Cardiac muscle cell (in vitro differentiated cells and primary cell): ENCODE measurements at places on chromosomes 7 and 10.

- no peaks in the 10 kb centered on the region for H3K27me3 ChIP-seq
- H3K36me3 ChIP-seq = no peaks in the 10 kb centered on the region
- no peaks in the 10 kb centered on the region for H3K4me1 ChIP-seq
- H3K27ac ChIP-seq = no peak overlapping the region
- no peak for DNase-seq
These were observed 64.3 kb upstream of the RET start for GRCh38 chr10:43012578-43012977.

- no peak overlapping the region for H3K27ac ChIP-seq
- no peaks in the 10 kb centered on the region for H3K27me3 ChIP-seq
- DNase-seq = no peak
These were observed 2.2 kb upstream of the CREB3L2 start for GRCh38 chr7:138004046-138004445.

DNA sequence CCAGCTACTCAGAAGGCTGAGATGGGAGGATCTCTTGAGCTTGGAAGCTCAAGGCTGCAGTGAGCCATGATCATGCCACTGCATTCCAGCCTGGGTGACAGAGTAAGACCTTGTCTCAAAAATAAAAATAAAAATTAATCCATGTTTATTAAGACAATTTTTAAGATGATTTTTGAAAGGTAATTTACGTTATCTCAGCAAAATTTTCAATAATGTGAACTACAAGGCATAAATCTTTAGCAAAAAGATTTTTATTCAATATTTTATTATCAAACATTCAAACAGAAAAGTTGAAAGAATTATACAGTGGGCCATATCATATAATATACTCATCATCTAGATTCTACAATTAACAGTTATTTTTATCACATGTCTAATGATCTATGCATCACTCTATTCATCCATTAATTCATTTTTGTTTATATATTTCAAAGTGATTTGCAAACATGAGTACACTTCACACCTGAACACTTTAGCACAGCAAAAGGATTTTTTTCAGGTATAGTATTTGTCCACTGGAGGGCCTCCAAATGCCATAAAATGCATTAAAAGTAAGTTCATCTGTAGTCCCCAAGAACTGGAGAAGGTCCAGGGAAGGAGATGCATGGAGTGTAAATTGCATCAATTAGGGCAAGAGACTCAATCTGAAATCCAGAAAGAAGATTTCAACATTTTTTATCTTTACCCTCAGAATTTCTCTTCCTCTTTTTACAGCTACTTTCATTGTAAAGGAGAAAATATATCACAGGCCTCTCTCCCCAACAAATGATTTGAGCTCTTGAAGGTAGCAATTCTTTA, 38.6 kb upstream of the RSBN1L start:
- H3K27ac ChIP-seq = no peak overlapping the region
- H3K27me3 ChIP-seq = no peaks in the 10 kb centered on the region
- peak; percentile 57 for DNase-seq
- H3K4me3 ChIP-seq = no peak overlapping the region
- no peaks in the 10 kb centered on the region for H3K4me1 ChIP-seq

GRCh38 chr10:60910543-60910942, 33.4 kb downstream of the RHOBTB1 start:
- peaks cover 7% of the 10 kb centered on the region for H3K36me3 ChIP-seq
- no peak overlapping the region for H3K4me3 ChIP-seq
- no peak overlapping the region for H3K27ac ChIP-seq
- H3K4me1 ChIP-seq = no peaks in the 10 kb centered on the region

DNA sequence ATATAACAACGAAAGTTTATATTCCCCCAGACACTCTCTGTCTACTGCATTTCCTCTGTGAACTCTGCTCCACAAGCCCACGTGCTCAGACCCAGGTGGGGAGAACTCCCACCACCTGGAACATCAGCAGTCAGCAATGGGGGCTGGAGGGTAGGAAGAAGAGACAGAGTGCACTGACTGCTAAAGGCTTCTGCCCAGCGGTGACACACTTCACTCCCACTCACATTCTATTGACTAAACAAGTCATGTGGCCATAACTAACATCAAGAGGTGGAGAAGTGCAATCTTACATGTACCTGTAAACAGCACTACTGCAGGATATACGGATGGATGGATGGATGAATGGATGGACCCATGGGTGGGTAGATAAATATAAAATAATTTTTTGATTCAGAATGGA, 122.2 kb downstream of the MPP7 start:
- no peaks in the 10 kb centered on the region for H3K36me3 ChIP-seq
- H3K4me3 ChIP-seq = no peak overlapping the region
- no peaks in the 10 kb centered on the region for H3K27me3 ChIP-seq
- no peak for DNase-seq
- no peak overlapping the region for H3K27ac ChIP-seq
- H3K4me1 ChIP-seq = peaks cover 3% of the 10 kb centered on the region

GRCh38 chr7:16711730-16712129, 41.8 kb upstream of the TSPAN13 start:
- H3K36me3 ChIP-seq = peaks cover 12% of the 10 kb centered on the region
- no peak overlapping the region for H3K4me3 ChIP-seq
- H3K27me3 ChIP-seq = no peaks in the 10 kb centered on the region
- DNase-seq = no peak
- H3K27ac ChIP-seq = no peak overlapping the region

GRCh38 chr7:130719541-130719940, 14.5 kb downstream of the KLF14 start:
- H3K36me3 ChIP-seq = no peaks in the 10 kb centered on the region
- H3K4me3 ChIP-seq = no peak overlapping the region
- peaks cover 49% of the 10 kb centered on the region for H3K27me3 ChIP-seq
- H3K27ac ChIP-seq = no peak overlapping the region

GRCh38 chr7:2143981-2144595, 88.7 kb downstream of the MAD1L1 start:
- no peak overlapping the region for H3K4me3 ChIP-seq
- H3K36me3 ChIP-seq = no peaks in the 10 kb centered on the region
- no peaks in the 10 kb centered on the region for H3K4me1 ChIP-seq
- H3K27me3 ChIP-seq = no peaks in the 10 kb centered on the region

DNA sequence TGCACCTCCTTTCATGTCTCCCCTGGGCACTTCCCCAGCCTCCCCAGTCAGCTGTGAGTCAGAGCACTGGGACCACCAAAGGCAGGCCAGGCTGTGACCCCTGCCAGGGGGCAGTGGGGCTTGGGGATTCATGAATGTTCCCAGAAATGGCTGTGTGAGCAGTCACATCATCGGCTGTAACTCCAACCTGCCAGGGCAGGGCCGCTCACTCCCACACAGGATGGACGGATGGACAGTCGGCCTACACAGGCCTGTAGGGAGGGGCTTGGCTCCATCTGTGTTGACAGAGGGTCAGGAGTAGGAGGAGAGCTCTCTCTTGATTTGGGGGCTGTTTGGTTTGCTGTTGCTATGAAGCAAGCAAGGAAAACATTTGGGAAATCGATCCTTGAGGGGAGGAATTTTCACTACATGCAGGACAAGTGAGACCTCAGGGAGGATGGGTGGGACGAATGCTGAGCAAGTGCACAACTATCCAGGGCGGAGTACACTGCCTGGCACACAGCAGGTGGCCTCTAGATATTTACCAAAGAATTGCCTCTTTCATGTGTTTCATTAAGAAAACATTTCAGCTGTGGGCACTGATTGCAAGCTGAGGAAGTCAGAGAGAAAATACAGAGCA, 2.9 kb upstream of the IGFBP1 start:
- peaks cover 56% of the 10 kb centered on the region for H3K27me3 ChIP-seq
- no peaks in the 10 kb centered on the region for H3K4me1 ChIP-seq
- DNase-seq = no peak
- H3K36me3 ChIP-seq = no peaks in the 10 kb centered on the region
- no peak overlapping the region for H3K27ac ChIP-seq

DNA sequence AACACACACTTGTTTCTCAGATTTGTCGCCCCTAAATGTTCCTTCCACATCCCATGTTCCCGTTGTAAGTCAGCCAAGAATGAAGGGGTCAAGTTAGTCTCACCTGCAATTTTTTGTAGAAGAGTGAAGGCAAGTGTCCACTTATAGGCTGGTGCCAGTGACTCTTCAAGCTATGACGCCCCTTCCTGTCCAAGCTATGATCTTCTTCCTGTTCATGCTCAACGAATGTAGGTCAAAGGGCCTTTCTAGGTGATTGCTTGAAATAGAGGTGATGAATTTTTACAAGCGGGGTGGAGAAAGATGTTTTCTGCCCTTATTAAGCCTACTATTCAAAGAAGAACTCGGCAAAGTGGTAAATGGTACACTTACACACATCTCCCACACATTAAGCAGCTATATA, 41.0 kb downstream of the CDK1 start:
- no peak overlapping the region for H3K4me3 ChIP-seq
- no peaks in the 10 kb centered on the region for H3K27me3 ChIP-seq
- H3K4me1 ChIP-seq = no peaks in the 10 kb centered on the region
- no peak for DNase-seq
- H3K27ac ChIP-seq = no peak overlapping the region
- no peaks in the 10 kb centered on the region for H3K36me3 ChIP-seq

DNA sequence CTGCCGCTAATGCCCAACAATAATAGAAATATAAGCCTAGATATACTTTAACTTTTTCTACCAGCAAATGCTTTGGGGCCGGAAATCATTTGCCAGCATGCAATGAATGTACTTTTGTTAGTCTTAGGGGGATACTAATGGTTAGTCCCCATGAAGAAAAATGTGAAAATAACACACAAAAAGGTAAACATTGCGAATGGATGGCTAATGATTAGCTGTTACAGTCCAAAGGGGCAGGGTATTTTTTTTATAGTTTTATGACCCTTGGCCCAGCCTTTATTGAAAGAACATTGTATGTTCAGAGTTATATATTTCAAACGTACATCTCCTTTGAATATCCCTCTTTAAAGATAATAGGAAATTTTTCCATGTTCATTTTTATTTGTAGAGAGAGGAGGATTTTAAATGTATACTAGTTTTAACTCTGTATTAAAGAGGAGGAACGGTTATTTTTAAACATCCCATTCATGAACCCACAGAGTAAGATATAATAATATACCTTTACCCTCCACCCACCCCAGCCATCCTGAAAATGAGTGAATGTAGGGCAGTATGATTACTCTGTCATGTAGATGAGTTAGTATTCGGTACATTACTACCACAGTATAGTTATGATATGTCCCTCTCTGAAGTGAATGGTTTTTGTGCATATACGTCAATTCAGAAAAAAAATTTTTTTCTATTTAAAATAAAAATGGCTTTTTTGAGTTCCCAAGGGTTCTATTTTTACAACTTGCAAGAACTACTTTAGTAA, 63.6 kb downstream of the ARID5B start:
- H3K4me1 ChIP-seq = peaks cover 5% of the 10 kb centered on the region
- H3K4me3 ChIP-seq = no peak overlapping the region
- H3K36me3 ChIP-seq = no peaks in the 10 kb centered on the region
- H3K27ac ChIP-seq = no peak overlapping the region
- H3K27me3 ChIP-seq = no peaks in the 10 kb centered on the region
- no peak for DNase-seq

DNA sequence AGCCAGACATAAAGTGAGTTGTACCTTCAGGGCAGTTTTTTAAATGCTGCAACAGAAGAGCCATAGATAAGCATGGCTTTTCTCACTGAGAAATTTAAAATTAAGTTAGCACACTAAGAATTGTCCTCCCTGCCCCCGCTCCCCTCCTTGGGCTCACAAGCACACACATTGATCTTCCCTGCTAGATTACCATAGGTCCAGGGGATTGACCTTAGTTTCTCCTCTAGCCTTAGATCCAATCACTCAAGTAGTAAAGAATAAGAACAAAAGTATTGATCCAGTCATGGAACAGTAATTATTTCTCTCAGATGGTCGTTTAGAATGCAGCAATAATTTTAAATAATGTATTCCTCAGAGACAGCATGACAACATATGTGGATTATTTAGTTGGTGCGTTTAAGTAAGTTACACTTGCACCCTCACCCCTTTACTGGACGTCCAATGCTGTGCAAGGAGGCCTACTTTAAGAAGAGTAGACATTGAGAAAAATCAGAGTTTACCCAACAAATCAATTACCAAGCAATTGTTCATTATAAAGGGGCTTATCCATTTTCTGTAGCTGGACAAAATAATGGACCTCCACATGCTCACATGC, 683.5 kb upstream of the GALNT17 start:
- no peak overlapping the region for H3K4me3 ChIP-seq
- no peak overlapping the region for H3K27ac ChIP-seq
- no peaks in the 10 kb centered on the region for H3K4me1 ChIP-seq
- no peak for DNase-seq

DNA sequence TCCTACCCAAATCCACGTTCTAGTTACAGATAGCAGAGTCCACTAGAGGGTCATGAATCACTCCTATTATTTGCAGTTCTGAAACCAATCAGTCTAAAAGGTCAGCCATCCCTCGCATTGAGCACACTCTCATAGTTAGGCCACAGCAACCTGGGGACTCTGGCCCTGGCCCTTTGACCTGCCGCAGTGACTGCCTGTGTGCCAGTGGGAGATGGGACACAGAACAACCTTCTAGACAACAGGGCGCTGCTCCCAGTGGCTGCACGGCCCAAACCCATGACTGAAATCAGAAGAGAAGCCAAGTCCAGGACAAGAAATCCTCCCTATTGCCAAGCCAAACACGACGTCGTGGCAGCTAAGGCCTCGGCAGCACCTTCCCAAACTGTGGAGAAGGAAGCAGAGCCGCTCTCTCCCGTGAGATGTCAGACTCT, 158.5 kb downstream of the HERPUD2 start:
- no peak overlapping the region for H3K27ac ChIP-seq
- no peak overlapping the region for H3K4me3 ChIP-seq
- no peaks in the 10 kb centered on the region for H3K27me3 ChIP-seq
- H3K36me3 ChIP-seq = no peaks in the 10 kb centered on the region

GRCh38 chr10:96250349-96250748, 21.0 kb downstream of the BLNK start:
- no peaks in the 10 kb centered on the region for H3K4me1 ChIP-seq
- no peak overlapping the region for H3K27ac ChIP-seq
- no peaks in the 10 kb centered on the region for H3K27me3 ChIP-seq
- no peaks in the 10 kb centered on the region for H3K36me3 ChIP-seq

DNA sequence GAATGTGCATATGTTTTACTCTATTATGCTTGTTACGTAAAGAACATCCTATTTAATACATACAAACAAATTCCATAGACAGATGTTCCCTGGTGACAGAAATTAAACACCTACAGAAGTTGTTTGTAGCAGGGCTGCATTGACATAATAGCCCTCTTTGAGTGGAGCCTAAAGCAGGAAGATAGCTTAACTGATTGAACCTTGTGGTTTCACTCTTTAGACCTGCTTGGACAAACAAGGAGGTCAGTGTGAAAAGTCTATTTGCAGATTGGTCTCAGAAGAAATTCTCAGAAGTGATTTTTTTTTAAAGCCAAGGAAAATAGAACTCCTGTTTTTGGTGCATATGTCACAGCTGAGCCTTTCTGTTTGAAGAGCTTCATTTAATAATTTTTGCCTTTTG, 121.3 kb downstream of the PPP1R9A start:
- no peaks in the 10 kb centered on the region for H3K36me3 ChIP-seq
- peak; percentile 9 for DNase-seq
- no peaks in the 10 kb centered on the region for H3K27me3 ChIP-seq
- H3K27ac ChIP-seq = no peak overlapping the region
- no peak overlapping the region for H3K4me3 ChIP-seq
- H3K4me1 ChIP-seq = peaks cover 8% of the 10 kb centered on the region
